ENCODE measurements at places on chromosomes 6 and 20. TPM values are rescaled to one million over a fixed set of nuclear protein-coding genes. Genes with fewer than 3 reads are reported as not detected.

RTN4IP1 gene
- total RNA-seq: 5.9 TPM

CLPSL1 gene
- total RNA-seq: not detected

C6orf163 gene
- total RNA-seq: 0.83 TPM

HLA-DOB gene
- total RNA-seq: not detected

Measured in smooth muscle cell of the coronary artery (primary cell).